Muscle of arm (tissue), 14 donors: ENCODE measurements at places on chromosomes 1 and 21. TPM values are rescaled to one million over a fixed set of nuclear protein-coding genes. Genes with fewer than 3 reads are reported as not detected.

Gene SPRR1A
- not detected for polyA plus RNA-seq

Gene PRDM16
- polyA plus RNA-seq = not detected

Gene UBASH3A
- polyA plus RNA-seq = 0.24 TPM

Gene B3GALT6
- polyA plus RNA-seq = 12.3 TPM

Gene GUCA2B
- polyA plus RNA-seq = not detected

Gene S100A9
- polyA plus RNA-seq = 21.0 TPM

Gene ARHGAP30
- 9.9 TPM for polyA plus RNA-seq

Gene ANKRD34A
- not detected for polyA plus RNA-seq

Gene KRTAP12-2
- polyA plus RNA-seq = not detected

Gene DMRTA2
- polyA plus RNA-seq = 0.23 TPM
